ENCODE measurements at places on chromosomes 1 and 21.

DNA sequence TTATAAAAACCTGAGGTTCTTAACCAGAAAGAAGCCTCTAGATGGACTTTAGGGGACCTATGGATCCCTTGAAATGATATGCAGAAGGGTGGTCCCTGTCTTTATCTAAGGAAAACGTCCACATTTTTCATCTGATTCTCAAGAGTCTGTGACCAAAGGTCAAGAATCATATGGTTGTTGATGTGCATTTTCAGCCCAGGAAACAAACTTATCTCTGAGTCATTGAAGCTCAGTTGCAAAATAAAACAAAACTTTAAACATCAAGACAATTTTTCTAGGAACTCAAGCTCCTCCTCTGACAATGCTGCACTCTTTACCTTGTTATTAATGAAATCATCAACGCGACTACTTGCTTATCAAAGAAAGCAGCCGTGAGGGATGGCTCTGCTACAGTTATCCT, 83.3 kb downstream of the TIAM1 start:
- no peak for DNase-seq

GRCh38 chr1:244792188-244792850, 43.1 kb upstream of the COX20 start:
- no peak for DNase-seq

DNA sequence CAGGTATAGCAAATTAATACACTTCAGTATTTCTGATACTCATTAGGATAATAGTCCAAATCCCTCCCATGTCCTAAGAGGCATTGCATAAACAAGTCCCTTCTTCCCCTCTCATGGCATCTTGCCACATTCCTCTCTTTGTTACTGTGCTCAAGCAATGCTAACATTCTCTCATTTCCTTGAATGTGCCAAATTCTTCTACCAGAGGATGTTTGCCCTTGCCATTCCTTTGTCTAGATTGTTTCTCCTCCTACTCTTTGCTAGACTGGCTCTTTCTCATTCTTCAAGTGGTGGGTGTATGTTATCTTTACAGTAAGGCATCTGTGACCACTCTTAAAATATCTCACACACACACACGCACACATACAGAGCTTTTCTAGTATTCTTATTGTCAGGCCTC, 621.0 kb upstream of the CXADR start:
- DNase-seq: no peak

- DNase-seq: no peak
Observed at GRCh38 chr21:39314143-39315027, 953 bp upstream of the BRWD1 start.

DNA sequence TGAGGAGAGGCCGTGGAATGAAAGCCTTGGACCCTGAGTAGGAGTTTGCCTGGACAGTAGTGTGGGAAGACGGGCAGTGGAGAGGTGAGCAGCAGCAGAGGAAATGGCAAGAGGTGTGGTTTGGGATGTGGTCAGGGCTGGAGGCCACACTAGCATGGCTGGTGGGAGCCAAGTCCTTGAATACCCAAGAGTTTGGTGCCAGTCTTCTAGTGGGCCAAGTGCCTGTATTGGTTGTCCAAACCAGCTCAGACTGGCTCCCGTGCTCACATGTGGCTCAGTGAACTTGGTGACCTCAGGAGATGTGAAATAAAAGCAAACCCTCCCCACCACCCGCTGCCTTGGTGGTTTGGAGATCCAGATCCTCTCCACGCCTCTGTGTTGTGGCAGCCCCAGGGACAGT, 2.4 kb downstream of the GUCA2A start:
- no peak for DNase-seq
